ENCODE measurements at places on chromosomes 3 and 15.

GRCh38 chr15:23645371-23646164 lies 2.1 kb downstream of the MAGEL2 start:
- no peak for DNase-seq

DNA sequence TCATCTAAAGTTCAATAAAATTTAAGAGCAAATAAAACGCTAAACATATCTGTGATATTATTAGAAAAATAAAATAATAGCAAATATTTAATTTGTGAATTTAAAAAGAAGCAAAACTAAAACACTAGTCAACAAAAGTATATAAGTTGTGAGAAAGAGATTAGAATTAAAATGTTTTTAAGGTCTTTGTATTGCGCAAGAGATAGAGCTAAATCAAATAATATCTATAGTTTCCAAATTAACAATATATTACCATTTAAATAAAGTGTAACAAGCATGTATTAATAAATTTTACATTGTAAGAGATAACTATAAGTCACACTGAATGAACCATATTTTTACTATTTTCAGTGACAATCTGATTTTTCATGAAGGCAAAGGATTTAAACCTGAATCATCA lies 74.2 kb downstream of the PLSCR2 start:
- DNase-seq = no peak

- peak; percentile 47 for DNase-seq
Observed at GRCh38 chr15:65303687-65304380, 643 bp upstream of the RNU5B-1 start.

- no peak for DNase-seq
Observed at GRCh38 chr3:122548076-122548475, 16.0 kb downstream of the PARP9 start.

DNA sequence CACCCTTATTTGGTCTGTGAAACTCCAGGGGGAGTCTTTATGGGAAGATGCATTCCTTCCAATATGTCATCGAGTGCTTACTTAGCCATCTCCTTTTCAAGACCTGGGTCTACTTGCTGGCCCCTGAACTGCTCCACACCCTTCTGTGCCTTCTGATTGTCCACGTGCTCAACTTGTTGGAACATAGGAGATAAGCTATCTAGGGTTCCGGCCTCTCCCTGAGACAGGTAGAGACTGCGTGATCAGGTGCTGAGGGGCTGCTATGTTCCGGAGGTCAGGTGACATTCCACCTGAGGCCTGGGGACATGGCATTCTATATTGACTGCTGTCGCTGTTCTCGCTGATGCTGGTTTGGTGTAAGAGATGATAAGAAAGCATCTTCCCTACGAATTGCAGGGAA lies 65.6 kb downstream of the ATP1B3 start:
- DNase-seq = no peak

DNA sequence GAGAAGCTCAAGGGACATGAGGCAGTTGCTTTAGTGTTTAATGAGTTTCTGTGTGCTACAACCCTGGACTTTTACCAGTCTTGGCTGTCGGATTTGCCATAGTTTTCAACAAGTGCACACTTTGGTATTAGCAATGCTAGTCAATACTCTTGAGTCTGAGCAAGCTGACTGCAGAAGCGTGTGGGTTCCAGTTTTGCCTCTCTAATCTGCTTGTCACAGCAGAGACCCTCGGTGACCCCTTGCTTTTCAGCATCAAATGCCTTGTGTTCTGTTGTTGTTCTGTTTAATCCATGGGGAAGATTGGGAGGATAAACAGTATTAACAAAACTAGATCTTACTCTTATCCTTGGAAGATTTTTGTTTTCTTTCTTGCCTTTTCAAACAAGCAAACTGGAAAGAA lies 194.3 kb upstream of the CHRM5 start:
- no peak for DNase-seq

DNA sequence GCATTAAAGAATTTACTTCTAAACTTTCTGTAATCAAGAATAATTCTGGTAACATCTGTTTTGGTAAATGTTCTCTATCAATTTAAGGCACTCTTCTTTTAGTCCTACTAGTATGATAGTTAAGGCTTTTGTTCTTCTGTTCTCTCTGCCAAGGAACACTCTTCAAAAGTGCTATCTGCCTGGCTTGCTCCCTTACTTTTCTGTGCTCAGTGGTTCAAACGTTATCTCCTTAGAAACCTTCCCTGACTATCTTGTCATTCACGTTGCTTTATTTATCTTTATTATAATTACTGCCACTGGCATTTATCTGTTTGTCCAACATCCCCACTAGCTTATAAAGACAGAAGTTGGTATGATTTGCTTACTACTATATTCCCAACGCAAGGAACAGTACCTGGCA lies 59.2 kb downstream of the RFX7 start:
- DNase-seq = no peak

DNA sequence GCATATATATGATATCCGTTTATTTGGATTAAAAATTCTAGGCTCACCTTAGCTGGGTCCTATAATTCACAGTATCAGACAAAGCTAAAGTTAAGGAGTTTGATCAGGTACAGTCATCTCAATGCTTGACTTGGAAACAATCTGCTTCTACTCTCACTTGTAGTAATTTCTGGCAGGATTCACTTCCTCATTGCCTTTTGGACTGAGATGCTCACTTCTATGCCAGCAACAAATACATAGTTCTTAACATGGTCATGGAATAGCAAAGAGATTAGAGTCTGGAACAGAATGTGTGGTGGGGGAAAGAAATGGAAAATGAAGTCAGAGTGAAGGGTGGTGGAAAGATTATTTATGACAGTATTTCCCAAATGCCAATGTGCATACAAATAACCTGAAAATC lies 693.6 kb downstream of the CADM2 start:
- DNase-seq = no peak

GRCh38 chr3:32412887-32413286 lies 21.2 kb downstream of the CMTM7 start:
- DNase-seq = no peak

DNA sequence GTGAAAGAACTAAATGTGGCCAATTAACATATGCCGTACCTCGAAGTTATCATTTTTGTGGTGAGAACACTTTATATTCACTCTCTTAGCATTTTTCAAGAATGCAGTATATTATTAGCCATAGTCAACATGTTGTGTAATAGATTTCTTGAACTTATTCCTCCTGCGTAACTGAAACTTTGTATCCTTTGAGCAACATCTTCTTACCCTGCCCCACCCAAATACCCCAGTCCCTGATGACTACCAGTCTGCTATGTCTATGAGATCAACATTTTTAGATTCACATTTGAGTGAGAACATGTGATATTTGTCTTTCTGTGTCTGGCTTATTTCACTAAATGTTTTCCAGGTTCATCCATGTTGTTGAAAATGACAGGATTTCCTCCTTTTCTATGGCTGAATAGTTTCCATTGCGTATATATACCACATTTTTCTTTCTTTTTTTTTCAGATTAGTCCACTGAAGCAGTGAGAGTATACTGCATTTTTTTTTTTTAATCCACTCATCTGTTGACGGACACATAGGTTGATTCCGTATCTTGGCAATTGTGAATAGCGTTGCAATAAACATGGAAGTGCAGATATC lies 12.7 kb upstream of the KBTBD8 start:
- no peak for DNase-seq

GRCh38 chr15:43404130-43404529 lies 33.2 kb downstream of the TUBGCP4 start:
- DNase-seq = no peak

DNA sequence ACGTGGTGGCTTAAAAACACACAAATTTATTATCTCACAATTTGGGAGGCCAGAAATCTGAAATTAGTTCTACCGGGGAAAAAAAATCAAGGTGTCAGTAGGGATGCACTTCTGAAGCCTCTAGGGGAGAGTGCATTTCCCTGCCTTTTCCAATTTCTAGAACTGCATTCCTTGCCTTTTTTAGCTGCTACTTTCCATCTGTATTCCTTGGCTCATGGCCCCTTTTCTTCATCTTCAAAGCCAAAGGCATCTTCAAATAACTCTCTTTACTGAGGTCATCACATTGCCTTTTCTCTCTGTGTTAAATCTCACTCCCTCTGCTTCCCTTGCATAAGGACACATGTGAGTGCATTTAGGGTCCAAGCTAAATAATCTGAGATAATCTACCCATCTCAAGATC lies 69.5 kb upstream of the NEO1 start:
- no peak for DNase-seq

- DNase-seq = no peak
Observed at GRCh38 chr15:53397041-53397616, 362.3 kb downstream of the WDR72 start.

DNA sequence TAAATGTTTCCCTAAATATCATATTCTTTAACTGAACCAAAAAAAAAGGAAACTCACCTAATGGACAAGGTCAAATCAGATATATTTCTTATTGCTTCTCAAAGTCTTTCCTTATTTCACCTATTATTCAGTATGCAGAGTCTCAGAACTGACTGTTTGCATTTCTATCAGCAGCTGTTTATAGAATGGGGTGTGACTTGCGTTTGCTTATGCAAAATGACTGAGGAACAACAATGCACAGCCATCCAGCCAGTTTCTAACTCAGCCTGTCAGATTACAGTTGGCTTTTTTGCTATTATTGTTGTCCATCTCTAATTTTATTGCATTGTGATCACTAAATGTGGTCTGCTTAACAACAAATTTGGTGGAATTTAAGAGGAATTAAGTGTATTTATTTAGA lies 40.7 kb downstream of the RAB27A start:
- DNase-seq = no peak

DNA sequence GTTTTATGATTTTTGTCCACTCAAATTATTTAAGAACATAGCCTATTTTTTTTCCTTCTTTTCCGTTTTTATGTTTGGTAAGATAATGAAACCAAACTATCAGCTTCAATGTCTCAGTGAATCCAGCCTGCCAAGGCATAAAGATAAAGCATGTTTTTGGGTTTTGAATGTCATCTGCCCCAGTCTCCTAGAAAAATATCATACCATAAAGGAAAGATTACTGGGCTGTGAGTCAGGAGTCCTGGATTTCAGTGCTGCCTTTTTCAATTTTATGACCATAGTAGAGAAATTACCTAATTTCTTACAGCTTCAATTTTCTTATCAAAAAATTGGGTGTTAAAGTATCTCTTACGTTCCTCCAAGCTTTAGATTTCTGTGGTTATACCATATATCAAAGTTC lies 87.5 kb downstream of the GAP43 start:
- no peak for DNase-seq

- no peak for DNase-seq
Observed at GRCh38 chr3:48896936-48897335, 1.7 kb downstream of the SLC25A20 start.

GRCh38 chr3:47976135-47976732 lies 40.0 kb downstream of the MAP4 start:
- DNase-seq = no peak

DNA sequence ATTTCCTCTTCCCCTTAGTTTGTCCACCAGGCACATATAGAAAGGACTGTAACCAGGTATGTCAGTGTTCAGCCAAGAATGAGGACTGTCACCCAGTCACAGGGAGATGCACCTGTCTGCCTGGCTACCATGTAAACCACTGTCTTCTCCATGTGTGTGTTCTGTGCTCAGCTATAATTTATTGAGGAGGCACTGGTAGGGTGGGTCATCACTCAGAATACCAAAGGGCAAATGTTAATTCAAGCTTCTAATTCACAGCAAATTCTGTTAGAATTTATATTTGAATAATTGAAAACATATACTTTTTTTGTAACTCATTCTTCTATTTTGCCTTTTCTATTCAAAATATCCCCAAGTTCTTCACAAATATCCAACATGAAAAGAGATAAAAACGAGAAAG lies 780.4 kb downstream of the MECOM start:
- DNase-seq = no peak

- DNase-seq = no peak
Observed at GRCh38 chr3:193735850-193736249, 142.8 kb downstream of the OPA1 start.

DNA sequence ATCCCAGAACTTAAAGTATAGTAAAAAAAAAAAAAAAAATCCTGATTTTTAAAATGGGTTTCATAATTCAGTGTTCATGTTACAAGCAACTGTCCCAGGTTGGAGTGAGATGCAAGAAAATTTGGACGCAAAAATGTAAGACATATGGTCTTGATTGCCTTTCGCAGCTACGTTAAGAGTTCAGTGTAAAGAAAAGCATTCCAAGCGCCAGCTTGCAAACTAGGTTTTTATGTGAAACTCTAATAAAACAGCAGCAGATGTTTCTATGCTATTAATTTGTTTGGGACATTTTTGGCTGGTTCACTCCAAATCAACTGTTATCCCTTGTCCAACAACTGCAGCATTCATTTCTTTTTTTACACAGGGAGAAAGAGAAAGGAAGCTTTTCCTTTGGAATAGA lies 957.8 kb downstream of the ROBO1 start:
- DNase-seq = no peak

- DNase-seq = no peak
Observed at GRCh38 chr15:47586653-47587224, 130.6 kb upstream of the SEMA6D start.
